Cerebellar nuclear complex (tissue), 1 donor: ENCODE measurements at places on chromosomes 13 and 19.

GRCh38 chr19:49152119-49152550, 3.1 kb downstream of the HRC start:
- DNase-seq, result no peak

GRCh38 chr19:35074426-35075201, 33.1 kb downstream of the HPN start:
- DNase-seq, result no peak

GRCh38 chr19:2062770-2063169, 11.7 kb upstream of the MKNK2 start:
- DNase-seq, result no peak

DNA sequence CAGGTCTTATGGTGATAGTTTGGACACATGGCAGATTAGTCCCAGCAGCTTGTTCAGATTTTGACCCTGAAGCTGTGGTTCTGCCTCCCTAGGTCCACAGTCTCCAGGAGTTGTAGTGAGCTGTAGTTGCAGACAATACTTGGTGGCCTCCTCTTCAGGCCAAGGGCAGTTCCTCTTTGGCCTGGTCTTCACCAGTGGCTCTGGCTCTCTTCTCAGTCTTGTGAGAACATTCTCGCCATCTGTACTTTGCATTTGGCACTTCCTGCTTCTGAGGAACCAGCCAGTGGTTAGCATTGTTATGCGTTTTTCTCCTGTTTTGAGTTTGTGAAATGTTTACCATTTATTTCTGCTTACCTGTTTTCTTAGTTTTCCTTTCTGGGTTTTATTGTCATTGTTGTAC, 40.7 kb downstream of the PCCA start:
- no peak for DNase-seq

DNA sequence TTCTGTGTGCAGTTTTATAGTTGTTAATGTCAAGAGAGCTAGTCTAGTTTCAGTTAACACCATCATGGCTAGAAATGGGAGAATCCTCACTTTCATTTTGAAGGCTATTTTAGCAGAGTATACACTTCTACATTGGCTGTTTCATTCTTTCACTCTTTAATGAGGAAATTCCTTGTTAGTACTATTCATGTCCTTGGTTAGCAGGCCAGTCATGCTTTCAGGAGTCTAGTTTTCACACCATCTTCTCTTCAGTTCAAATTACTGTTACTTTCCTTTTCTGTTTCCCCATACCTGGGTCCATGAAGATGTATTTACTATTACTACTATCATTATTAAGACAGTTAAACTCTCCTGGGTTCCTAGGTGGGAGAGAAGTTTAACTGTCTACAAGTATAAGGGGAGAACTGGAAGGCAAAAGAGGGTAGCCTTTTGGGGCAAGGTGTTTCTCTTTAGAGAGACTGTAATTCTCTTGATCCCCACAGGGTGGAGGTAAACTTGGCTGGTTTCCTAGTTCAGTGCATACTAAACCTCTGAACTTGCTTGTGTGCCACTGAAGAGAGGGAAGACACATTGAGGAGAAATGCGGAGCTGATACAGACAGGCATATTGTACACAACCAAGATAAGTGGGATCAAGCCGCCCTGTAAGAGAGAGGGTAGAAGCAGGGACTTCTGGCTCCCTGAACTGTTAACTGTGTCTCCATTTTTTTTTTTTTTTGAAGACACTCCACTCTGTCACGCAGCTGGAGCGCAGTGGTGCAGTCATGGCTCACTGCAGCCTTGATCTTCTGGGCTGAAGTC, 41.3 kb upstream of the IGFL4 start:
- DNase-seq, result no peak
